ENCODE measurements at places on chromosomes 3 and 15.

- DNase-seq, result no peak
These were observed 1013.6 kb downstream of the ROBO1 start for GRCh38 chr3:78754066-78754743.

DNA sequence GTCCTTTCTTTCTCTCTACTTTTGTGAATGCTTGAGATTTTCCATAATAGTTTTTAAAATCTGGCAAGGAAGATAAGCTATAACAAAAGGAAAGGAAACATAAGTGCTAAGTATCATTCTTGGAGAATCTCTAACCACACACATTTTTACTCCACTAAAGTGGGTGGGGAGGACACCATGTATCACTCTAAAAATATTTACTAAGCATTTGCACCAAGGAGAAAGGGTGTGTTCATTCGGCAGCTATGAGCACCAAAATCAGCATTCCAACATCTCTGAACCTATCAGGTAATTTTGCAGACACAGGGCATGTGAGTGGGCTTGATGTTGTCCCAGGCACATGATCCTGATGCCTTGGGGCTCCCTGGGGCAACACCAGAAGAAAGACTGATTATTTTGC, 5.5 kb downstream of the B4GALT4 start:
- DNase-seq, result no peak

DNA sequence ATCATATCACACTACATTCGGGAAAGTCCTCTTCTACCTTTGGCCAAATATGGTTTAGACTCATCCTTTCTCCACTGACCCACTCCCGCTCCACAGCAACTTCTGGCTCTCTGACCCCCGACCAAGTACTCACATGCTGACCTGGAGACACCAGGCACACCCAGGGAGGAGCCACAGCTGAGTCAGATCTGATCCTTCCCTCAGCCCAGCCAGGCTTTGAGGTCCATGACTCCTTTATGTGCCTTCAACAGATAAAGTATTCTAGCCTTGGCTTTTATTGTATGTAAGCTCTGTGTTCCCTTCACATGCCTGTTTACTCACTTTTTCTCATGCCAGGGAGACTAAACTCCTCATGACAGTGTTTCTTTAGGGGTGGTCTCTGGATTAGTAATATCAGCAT, 166.9 kb upstream of the UMPS start:
- no peak for DNase-seq

DNA sequence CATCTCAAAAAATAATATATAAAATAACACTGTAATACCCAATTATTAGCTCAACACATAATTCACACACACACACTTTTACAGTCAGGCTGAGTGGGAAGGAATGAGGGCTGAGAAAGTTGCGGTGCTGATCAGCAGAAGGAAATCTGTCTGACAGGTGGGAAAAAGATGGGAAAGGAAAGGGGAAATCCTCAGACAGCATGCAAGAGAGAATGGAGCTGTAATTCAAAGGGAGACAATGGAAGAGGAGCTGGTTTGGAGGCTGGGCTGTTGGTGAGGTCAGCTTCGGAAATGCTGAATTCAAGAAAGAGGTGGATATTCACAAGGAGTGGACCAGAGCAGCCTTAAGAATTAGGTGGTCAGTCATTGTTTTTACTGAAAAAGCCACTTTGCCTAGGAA, 121.6 kb upstream of the LMOD3 start:
- DNase-seq, result no peak

DNA sequence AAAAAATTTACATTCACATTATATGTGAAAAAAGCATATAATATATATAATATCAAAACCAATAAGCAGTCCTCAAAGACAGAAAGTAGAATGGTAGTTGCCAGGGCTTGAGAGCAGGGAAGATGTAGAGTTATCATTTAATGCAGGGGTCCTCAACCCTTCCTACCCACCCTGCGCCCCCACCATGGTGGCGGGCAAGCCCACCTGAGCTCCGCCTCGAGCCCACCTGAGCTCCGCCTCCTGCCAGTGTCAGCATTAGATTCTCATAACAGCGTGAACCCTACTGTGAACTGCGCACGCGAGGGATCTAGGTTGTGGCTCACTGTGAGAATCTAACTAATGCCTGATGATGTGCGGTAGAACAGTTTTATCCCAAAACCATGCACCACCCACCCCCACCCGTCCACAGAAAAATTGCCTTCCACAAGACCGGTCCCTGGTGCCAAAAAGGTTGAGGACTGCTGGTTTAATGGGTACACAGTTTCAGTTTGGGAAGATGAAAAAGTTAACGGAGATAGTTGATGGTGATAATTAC, 3.0 kb downstream of the TRIM59 start:
- no peak for DNase-seq

DNA sequence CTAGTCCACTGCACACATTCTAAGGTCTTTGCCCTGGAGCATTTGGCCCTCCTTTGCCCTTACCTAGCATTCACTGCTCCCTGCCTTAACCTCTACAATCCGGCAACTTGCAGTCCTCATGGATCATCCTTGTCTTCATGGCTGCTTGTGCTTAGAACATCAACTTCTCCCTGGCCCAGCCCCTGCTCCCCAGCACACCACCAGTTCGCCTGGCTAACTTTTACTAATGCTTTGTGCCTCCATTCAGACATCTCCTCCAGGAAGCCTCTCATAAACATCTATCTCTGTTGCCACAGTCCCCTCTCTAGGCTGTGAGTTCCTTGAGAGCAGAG, 57.1 kb downstream of the AAGAB start:
- DNase-seq, result no peak

DNA sequence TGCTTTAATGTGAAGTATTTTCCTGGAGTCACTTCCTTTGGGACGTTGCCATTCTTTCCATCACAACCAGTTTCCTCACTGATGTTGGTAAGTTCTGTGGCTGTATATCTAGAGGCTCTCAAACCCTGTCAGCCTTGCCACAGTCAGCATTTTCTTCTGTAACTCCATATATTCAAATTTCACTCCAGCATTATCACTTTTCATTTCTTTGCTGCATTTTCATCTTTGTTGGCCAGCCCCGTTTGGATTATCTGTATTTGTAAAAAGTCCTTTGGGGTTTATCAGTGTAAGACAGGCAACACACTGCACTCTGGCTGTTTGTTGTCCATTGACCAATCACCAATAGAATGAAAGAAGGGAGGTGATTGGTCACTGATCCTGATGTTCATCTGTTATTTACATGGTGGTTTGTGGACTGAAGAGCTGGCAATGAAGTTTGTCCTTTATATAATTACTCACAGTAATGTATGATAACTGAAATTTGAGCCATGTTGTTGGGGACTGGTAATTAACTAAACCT, 20.3 kb downstream of the GMPS start:
- DNase-seq, result no peak

- DNase-seq, result no peak
These were observed 181.6 kb downstream of the CFAP20DC start for GRCh38 chr3:58868097-58868779.

GRCh38 chr3:43696441-43696840, 5.7 kb downstream of the ABHD5 start:
- DNase-seq, result no peak

DNA sequence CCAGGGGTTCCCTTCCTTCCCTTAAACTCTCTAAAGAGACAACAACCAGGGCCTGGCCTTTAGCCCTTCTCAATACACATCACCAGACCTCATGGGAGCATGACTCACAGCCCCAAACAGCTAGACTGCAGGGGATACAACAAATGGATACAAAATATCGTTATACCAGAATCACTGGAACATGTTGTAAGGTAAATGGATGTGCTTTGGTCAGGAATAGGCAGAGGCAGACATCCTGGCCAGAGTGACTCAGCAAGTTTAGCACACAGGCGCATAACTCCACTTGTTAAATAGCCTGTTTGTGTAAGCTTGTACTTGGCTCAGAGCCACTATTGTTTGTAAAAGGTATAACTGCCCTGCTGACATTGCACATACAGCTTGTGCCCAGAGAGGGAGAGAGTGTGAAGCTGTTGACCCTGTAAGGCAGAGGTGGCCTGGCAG, 18.3 kb downstream of the TMED3 start:
- no peak for DNase-seq

DNA sequence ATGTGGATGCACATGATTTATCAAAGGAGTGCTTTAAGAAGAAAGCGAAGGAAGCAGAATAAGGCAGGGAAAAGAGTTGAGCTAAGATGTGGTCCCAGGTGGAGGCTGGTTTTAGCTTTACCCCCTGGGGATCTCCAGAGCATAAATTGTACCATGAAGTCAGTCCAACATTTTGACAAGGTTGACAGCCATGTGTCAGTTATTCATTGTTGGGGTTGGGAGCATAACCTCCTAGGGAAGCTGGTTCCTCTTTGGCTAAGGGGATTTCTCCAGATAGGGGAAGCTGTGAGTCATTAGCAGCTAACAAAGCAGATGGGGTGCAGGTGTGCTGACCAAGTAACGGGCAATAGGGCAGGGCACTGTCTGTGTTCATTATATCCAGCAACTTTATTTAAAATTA, 123.7 kb upstream of the IGSF10 start:
- no peak for DNase-seq

- DNase-seq, result no peak
These were observed 378.2 kb downstream of the MECOM start for GRCh38 chr3:169285057-169286033.

- no peak for DNase-seq
These were observed 107.4 kb upstream of the IL12A start for GRCh38 chr3:159881208-159881607.

DNA sequence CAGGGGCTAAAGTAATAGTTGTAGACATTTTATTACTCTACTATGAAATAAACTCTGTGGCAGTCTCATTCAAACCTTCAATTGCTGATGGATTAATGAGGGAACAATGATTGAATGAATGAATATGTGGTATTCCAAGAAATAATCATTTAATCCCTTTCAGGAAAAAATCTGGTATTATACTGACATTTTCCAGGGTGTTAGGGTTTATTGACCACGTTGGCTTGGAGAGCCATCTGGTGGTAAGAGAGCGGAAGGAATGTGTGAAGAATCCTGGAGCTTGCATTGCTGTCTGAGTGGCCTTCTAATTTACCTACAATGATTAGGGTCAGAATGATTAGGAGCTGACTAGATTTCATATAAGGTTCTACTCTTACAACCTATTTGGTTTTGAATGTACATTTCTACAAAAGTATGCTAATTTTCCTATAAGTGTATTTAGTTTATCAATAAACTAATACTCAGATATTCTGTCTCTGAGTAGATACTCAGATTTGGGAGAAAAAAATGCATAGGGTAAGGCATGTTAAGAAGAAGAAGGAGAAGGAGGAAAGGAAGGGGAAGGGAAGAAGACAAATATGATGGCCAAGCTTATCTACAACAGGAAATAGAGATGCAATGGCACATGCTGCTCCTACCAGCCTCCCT, 249.9 kb downstream of the ROBO1 start:
- DNase-seq, result no peak

GRCh38 chr3:163474766-163475165, 1603.5 kb downstream of the SI start:
- no peak for DNase-seq

GRCh38 chr3:32542807-32543206, 27.9 kb downstream of the DYNC1LI1 start:
- DNase-seq, result no peak

GRCh38 chr3:156705761-156706616, 31.6 kb downstream of the TIPARP start:
- no peak for DNase-seq

DNA sequence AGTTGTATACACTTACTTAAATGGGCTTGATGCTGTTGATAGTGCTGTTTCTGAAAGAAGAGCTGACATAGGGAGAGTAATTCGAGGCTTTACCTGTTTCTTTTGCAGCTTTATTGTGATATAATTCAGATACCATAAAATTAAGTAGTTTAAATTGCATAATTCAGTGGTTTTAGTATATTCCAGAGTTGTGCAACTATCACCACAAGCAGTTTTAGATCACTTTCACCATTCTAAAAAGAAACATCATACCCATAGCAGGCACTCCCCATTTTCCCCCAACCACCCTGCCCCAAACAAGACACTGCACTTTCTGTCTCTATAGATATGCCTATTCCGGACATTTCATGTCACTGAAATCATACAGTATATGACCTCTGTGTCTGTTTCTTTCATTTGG, 98.5 kb downstream of the MTHFS start:
- no peak for DNase-seq

DNA sequence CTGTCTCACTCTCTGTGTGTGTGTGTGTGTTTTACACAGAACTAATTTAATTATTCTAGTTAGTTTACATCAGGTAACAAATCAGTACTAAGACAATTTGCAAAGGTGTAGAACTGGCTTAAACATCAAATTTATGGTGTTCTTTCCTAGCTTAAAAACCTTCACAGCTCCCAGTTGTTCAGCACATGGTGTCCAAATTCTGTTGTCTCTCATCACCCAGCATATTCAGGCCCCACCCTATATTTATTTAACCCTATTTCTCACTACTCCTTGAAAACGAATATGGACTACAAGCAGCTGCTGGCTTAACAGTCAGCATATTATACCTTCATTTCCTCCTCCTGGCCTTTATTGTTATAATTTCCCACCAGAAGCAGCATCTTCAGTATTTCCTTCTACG, 1.2 kb downstream of the IL20RB start:
- no peak for DNase-seq

GRCh38 chr15:90003736-90004135, 2.6 kb downstream of the ZNF710 start:
- DNase-seq, result no peak

- no peak for DNase-seq
These were observed 53.5 kb upstream of the TIPARP start for GRCh38 chr3:156620901-156621300.

- no peak for DNase-seq
These were observed 74.9 kb downstream of the OSBPL10 start for GRCh38 chr3:31906182-31906581.

- peak; percentile 44 for DNase-seq
These were observed at the start of gene SNX33 for GRCh38 chr15:75647370-75648155. TSS of gene SNX33 (plus strand) at chr15:75647912. CDS start at chr15:75649103, 1,191 bp downstream.

DNA sequence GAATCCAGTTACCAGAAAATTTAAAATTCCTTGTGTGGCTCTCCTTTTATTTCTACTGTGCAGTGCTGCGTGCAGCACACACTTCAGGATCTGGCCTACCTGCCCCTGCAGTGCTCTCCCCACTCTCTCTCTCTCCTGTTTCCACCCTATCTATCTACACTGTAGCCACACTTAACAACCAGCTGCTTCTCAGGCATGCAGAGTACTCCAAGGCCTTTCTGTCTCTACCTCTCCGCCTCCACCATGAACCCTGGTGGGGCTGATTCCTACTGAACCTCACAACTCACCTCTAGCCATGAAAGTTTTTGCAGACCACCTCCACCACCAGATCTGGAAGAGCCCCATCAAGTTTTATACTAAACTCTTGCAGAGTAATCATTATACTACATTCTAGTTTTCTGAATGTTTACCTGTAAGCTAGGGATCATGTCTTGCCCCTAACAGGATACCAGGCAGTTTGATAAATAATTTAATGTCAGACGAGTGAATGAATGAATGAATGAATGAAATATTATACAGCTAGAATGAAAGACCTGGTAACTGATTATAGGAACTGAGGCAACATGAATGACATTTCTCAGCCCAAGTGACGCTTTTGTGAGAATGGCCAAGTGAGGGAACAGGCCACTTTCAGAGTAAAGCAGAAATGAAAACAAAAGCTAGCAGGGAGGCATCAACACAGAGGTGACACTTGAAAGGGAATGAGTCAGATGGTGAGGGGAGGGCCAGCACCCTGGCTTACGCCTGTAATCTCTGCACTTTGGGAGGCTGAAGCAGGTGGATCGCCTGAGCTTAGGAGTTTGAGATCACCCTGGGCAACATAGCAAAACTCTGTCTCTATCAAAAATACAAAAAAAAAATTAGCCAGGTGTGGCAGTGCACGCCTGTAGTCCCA, 363.5 kb downstream of the FOXP1 start:
- no peak for DNase-seq

GRCh38 chr3:52321481-52321880, 5.4 kb downstream of the DNAH1 start:
- DNase-seq, result no peak

GRCh38 chr3:95939235-95939809, 875.1 kb upstream of the EPHA6 start:
- no peak for DNase-seq

Measured in stimulated activated CD8-positive, alpha-beta memory T cell treated with anti-CD3 and anti-CD28 coated beads, Interleukin-7, amount 100 ng/mL, for 4 hours (primary cell).